Nephron progenitor cell (in vitro differentiated cells): ENCODE measurements at places on chromosomes 12 and 14.

DNA sequence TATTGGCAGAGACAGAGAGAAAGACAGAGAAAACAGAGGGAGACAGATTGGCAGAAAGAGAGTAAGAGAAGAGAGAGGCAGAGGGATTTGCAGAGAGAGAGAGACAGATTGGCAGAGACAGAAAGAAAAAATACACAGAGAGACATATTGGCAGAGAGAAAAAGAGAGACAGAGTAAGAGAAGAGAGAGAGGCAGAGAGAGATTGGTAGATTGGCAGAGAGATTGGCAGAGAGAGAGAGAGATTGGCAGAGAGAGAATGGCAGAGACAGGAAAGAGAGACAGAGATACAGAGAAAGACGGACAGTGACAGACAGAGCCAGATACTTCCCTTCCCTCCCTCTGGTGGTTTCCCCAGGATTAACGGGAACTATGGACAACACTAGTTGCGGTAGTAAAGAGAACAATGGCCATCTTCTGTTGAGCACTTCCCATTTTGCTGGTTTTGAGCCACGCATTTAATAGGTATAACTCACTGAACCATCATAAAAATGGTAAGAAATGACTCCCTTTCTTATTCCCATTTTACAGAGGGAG, 2.6 kb upstream of the NOS1 start:
- DNase-seq, result no peak

GRCh38 chr12:98578821-98579220, 14.7 kb upstream of the SLC25A3 start:
- no peak for DNase-seq

DNA sequence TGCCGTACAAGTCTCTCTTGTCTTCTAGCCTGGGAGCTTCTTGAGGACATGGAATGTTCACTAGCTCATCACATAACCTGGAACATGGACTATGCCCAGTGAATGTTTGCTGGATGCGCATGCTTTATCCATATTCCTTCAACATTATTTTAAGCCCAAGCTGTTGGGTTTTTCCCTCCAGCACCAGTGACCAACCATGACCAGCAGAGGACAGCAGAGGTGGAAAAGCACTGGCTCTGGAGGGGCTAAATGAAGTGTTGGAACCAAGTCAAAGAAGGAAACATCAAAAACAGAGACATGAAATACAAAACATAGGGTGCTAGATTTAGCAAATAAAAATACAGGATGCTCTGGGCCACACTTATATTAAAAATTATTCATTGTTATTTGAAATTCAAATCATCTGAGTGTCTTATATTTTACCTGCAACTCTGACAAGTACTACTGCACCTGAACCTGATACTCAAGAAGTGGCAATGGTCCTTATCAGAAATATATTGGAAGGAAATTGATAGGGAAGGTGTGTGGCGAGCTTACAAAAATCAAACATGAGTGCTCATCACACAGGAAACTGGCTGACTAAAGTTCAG, 23.1 kb upstream of the HELB start:
- DNase-seq, result no peak

DNA sequence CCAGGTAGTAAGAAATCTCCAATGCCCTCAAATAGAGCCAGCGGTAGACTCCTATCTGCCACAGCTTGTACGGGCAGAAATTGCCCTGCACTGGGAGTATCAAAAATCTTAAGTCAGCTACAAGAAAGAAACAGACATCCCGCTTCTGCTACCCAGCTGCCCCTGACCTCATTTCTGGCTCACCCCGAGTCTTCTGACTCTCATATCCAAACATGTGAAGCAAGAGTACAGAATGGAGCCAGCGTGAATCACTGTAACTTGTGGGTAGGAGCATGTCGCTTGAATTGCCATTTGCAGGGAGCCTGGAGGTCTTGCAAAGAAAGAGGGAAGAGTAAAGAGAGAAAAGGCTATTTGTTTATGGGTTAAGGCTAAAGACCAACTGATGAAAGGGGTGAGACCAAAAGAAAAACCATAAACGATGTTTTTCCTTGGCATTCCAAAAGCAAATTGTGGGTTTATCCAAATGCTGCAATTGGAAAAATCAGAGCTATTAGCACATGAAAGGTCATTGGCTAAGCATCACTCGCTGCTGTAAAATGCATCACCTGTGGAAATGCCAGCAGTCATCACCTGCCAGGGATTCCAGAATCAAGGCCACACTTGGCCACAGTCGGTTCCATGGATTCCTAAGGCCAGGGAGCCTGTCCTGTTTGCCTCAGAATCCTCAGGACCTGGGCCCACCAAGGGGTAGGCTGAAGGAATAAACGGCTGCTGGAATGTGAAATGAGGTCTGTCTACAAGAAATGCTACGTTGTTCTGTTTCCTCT, 86.6 kb downstream of the FOXN3 start:
- no peak for DNase-seq

GRCh38 chr12:42410340-42410739, 84.4 kb downstream of the PPHLN1 start:
- no peak for DNase-seq

- DNase-seq, result no peak
These were observed 116.6 kb downstream of the SLC35F4 start for GRCh38 chr14:57749267-57749666.

GRCh38 chr12:71041476-71041875, 116.3 kb downstream of the TSPAN8 start:
- DNase-seq, result no peak

GRCh38 chr12:68377881-68378280, 45.7 kb upstream of the MDM1 start:
- no peak for DNase-seq

DNA sequence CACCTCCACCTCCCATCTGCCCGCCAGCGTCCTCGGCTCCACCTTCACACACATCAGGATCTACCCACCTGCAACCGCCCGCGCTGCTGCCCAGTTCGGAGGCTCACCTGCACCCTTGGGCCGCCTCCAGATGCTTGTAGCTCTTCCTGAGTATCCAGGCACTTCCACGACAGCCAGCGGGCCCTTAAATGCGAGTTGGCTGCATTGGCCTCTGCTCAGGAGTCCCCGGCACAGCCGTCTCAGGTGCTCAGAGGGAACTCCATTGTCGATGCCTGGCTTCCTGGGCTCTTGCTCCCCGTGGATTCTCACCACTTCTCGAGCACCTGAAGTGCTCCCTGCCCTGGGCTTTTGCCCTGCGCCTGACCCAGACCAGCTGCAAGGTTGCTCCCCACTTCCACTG, 21.9 kb upstream of the CDCA4 start:
- no peak for DNase-seq

- DNase-seq, result no peak
These were observed 36.8 kb upstream of the PIWIL1 start for GRCh38 chr12:130300737-130301535.

GRCh38 chr12:55982319-55982936, 8.6 kb downstream of the RAB5B start:
- DNase-seq, result no peak

GRCh38 chr12:77060883-77061240, 4.5 kb downstream of the E2F7 start:
- no peak for DNase-seq

GRCh38 chr12:3389986-3390385, 101.0 kb upstream of the PRMT8 start:
- DNase-seq, result no peak

DNA sequence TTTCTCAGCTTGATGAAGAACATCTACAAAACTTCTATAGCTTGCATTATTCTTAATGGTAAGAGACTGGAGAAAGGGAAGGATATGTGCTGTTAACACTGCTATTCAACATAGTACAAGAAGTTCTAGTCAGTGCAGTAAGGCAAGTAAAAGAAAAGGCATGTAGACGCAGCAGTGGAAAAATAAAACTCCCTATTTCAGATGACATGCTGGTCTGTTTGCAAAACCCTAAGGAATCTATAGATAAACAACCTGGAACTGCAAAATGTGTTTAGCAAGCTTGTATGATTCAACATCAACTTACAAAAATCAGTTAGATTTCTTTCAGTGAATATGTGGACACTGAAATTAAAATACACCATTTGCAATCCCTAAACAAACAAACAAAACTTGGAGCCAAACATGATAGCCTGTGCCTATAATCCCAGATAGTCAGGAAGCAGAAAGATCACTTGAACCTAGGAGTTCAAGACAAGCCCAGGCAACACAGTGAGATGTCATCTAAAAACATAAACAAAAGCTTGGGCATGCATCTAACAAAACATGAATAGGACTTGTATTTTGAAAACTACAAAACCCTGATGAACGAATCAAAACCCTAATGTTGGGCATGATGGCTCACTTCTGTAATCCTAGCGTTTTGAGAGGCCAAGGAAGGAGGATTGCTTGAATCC, 293.6 kb upstream of the RGS6 start:
- no peak for DNase-seq

DNA sequence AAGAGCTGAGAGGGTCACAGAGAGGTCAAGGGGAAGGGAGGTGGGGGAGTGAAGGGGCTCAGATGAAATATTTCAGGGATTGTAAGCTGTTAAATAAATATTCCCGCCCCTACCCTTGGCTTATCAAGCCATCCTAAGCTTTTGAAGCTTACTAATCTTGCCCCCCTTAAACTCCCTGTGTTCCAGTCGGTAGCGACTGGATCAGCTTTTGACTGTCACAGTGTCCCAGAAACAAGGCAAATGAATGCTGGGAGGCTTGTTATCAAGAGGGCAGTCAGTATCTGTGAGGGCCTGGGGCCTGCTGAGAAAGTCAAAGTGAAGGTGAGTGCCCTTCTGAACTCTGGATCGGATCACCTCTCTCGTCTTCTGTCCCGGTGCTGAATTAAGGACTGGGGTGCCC, 128.1 kb downstream of the DACT1 start:
- no peak for DNase-seq

DNA sequence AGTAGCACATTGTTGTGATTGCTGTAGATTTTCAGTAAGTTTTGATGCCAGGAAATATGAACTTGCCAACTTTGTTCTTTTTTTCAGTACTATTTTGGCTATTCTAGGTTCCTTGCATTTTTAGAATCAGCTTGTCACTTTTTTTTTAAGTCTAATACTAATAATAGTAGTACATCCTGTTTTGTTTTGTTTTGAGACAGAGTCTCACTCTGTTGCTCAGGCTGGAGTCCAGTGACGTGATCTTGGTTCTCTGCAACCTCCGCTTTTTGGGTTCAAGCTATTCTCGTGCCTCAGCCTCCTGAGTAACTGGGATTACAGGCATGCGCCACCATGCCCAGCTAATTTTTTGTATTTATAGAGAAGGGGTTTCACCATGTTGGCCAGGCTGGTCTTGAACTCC, 16.5 kb downstream of the PWP1 start:
- DNase-seq, result no peak

DNA sequence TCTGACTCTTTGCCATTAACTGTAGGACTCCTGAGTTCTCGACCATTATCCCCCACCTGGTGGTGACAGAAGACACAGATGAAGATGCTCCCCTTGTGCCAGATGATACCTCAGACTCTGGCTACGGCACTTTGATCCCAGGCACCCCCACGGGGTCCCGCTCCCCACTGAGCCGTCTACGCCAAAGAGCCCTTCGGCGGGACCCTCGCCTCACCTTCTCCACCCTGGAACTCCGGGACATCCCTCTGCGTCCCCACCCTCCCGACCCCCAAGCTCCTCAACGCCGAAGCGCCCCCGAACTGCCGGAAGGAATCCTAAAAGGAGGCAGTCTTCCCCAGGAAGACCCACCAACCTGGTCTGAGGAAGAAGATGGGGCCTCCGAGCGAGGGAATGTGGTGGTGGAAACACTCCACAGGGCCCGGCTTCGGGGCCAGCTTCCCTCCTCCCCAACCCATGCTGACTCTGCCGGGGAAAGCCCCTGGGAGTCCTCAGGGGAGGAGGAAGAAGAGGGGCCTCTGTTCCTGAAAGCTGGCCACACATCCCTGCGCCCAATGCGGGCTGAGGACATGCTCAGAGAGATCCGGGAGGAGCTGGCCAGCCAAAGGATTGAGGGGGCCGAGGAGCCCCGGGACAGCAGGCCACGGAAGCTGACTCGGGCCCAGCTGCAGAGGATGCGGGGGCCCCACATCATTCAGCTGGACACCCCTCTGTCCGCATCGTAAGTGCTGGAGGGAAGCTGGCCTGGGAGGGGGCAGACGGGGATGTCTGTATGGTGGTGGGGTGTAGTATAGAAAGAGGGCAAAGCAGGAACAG, 14.4 kb downstream of the TNFRSF1A start:
- DNase-seq, result no peak

- no peak for DNase-seq
These were observed 10.1 kb downstream of the HNRNPC start for GRCh38 chr14:21258889-21259787.

DNA sequence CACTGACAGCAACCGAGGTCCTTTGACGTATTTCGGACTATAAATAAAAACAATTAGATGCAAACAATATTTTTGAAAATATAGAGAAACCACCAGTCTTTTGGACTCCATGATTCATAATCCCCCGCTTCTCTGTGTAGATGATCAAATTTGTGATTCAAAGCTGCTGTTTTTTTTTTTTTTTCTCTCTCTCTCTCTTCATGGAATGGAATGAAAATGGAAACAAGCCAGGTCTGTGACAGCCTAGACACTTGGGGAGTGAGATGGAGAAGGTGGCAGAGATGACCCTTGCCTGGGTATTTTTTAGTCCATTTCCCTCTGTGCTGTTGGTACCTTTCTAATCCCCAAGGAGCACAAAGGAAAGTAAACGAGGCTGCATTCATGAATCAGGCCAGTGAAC, 248.5 kb downstream of the GLT1D1 start:
- DNase-seq, result no peak

GRCh38 chr12:65935906-65936901, 111.9 kb downstream of the HMGA2 start:
- no peak for DNase-seq

GRCh38 chr14:51727526-51727925, 75.8 kb downstream of the FRMD6 start:
- no peak for DNase-seq

DNA sequence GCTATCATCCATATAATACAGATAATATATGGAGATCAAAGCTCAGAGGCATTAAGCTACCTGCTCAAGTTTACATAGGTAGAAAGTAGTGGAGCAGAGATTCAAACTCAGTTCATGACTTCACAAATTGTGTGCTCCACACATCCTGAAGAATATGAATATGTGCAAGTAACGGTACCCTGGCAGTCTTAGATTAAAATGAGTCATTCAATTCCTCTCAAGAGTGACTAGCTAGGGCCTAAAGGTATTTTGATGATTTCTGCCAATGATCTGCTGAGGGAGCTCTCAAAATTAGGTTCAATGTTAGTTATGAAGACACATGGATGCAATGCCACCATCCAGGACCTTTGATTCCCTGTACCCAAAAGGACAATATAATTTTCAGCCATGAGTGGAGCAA, 58.9 kb downstream of the GRIP1 start:
- no peak for DNase-seq

GRCh38 chr12:124940143-124940392, 25.6 kb upstream of the UBC start:
- DNase-seq, result no peak

- no peak for DNase-seq
These were observed 1331.2 kb downstream of the FSCB start for GRCh38 chr14:43175896-43176295.

GRCh38 chr14:96121660-96122395, 82.7 kb downstream of the C14orf132 start:
- DNase-seq, result no peak

GRCh38 chr14:94046696-94047250, 20.6 kb downstream of the OTUB2 start:
- no peak for DNase-seq
